ENCODE measurements at places on chromosomes 6 and 20.

DNA sequence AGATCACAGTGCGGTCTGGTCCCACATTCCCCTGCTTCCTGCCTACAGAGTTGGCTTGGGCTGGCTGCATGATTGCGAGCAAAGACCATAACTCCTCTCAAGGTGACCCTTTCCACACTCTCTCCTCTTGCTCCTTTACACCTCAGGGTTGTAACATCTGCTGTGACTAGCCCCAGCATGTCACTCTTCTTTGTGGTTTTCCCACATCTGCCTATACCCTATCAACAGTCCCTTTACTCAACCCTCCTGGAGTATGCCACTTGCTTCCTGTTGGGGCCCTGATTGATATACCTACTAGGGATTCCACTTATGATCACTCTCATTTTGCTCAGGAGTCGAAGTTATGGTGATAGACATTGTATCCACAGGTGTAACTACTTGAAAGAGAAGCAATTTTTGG is 58.9 kb upstream of the SGK1 start:
- no peak for DNase-seq

DNA sequence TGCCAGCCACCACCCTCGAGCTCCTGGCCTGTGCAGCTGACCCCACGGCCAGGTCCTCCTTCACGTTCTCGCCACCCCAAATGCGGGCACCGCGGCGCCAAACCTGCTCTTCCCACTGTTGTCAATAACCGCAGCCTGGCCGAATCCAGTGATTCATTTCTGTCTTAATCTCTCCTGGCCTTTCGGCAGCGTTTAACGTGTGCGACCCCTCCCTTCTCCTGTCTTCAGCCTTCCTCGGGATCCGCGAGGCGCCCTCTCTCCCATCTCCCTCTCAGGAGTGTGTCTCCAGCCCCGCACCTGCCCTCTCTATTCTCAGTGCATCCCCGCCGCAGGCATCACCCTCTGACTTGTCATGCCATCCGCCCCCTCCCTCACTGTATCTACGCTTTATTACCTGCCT is 91.4 kb downstream of the THBS2 start:
- DNase-seq: no peak

DNA sequence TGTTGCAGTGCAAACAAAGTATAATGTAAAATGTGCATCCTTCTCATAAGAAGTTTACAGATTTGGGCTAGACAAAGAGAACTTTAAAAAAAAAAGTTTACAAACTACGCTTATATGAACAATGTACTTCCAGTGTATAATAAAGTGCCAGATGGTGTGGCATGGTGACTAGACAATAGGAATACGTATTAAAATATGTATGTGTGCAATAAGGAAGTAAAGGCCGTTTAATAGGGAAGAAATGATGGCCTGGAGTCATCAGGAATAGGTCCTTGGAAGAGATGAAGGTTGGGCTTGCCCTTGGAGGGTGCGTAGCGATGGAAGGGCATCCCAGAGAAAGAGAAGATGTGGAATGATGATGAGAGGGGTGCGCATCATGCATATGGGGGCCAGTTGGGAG is 108.2 kb downstream of the SOBP start:
- DNase-seq: no peak

GRCh38 chr6:1315560-1316386 is 3.9 kb downstream of the FOXQ1 start:
- no peak for DNase-seq

GRCh38 chr6:125913864-125914351 is 42.7 kb upstream of the HINT3 start:
- DNase-seq: no peak

DNA sequence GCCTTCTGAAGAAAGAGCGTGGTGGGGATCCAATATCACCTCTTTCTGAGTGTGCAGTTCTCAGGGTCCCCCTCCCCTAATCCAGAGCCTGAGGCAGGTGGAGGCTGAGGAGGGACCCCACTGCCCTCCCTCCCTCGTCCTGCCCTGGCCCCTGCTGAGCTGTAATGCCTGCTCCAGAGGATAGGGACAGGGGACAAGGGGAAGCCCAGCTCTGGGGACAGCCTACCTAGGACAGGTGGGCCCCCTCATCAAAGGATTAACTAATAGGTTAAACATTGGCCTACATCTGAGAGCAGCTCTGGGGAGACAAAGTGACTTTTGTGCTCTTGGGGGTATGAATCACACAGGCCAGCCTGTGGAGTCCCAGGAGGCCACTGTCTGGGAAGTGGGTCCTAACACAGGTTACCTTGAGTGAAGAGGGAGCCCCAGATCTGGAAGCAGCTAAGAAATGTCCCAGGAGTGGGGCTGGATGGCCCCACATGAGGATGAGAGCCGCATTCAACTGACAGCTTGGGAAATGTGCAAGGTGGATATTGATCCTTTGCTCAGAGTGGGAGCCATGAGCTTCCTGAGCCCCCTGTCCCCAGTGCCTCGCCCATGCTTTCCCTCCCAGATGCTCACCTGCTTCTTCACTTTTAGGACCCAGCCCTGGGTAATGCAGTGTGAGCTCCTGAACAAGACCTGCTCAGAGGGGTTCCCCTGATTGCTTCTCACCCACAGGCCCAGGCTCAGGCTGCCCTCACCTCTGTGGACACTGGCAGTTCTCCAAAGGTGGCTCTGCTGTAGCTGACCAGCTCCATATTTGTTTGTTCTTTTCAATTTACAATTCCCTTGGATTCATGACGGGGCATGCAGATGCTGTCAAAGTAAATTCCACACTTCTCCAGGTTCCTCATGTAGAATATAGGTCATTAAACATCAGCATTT is 17.8 kb upstream of the CST9L start:
- no peak for DNase-seq

GRCh38 chr6:27505209-27506027 is 32.5 kb upstream of the ZNF184 start:
- DNase-seq: peak; percentile 30

- DNase-seq: no peak
Measured at GRCh38 chr6:129753422-129753821, 43.4 kb upstream of the ARHGAP18 start.

DNA sequence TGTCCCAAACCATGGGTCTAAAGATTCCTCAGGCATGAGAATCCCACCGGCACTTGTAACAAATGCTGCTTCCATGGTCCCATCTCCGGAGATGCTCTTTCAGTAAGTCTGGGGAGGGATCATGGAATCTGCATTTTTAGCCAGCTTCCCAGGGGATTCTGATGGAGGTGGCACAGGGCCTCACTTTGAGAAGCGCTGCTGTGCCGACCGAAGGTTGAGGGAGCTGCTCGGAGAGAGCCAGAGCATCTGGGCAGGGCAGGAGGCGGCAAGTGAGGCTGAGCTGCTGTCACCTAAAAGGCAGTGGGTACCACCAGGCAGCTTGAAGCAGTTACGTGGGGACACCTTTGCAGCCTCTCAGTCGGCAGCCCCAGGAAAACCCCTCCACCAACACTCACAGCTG is 100.2 kb upstream of the CDYL start:
- no peak for DNase-seq

- no peak for DNase-seq
Measured at GRCh38 chr6:42224222-42225028, 6.8 kb upstream of the MRPS10 start.

DNA sequence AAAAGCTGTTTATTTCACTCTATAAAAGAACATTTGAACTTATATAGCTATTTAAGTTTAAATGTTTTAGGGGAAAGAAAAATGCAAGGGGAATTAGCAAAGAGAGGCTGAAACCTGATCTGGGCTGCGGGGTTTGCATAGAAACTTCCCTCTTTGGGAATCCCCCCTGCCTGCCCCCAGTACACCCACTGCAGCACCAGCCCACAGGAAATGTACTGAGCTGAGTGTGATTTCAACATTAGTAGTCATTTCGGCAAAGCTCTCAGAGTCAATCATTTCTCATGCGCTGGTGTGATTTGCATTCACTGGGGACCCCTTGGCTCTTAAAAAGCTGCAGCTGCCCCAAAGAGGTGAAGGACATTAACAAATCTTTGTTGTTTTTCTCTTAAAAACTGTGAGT is 859.4 kb downstream of the MAFB start:
- DNase-seq: no peak

DNA sequence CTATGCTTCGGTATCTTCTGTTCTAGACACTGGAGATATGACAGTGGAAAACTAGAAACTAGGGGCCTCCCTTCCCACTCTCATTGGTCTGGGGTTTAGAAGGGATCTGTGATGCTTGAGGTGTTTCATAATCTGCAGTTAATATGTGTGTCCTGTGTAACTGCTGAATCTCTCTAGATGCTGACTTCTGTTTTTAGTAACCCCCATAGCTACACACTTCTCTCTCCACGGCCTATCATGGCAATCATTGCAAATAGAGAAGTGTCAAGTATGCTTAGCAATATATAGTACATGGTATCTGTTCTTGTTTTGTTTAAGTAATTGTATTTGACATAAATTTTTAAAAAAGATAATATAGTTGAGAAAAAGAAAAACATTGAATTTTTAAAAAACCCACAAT is 394.6 kb upstream of the MMS22L start:
- no peak for DNase-seq

DNA sequence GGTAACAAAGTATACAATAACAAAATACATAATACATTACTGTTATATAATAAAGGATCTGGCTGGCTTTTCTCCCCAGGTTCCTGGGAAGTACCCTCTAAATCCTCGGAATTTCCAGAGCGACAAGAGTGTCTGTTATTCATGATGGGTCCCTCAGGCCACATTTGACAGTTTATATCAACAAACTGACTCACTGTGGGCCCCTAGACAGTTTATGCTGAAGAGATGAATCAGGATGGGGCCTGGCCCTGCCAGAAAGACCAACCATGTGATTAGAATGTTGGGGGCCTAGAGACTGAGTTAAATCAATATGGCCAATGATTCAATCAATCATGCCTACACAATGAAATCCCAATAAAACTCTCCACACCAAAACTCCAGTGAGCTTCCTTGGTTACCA is 13.5 kb downstream of the USP45 start:
- no peak for DNase-seq

- no peak for DNase-seq
Measured at GRCh38 chr6:129492260-129492659, 217.7 kb downstream of the ARHGAP18 start.

DNA sequence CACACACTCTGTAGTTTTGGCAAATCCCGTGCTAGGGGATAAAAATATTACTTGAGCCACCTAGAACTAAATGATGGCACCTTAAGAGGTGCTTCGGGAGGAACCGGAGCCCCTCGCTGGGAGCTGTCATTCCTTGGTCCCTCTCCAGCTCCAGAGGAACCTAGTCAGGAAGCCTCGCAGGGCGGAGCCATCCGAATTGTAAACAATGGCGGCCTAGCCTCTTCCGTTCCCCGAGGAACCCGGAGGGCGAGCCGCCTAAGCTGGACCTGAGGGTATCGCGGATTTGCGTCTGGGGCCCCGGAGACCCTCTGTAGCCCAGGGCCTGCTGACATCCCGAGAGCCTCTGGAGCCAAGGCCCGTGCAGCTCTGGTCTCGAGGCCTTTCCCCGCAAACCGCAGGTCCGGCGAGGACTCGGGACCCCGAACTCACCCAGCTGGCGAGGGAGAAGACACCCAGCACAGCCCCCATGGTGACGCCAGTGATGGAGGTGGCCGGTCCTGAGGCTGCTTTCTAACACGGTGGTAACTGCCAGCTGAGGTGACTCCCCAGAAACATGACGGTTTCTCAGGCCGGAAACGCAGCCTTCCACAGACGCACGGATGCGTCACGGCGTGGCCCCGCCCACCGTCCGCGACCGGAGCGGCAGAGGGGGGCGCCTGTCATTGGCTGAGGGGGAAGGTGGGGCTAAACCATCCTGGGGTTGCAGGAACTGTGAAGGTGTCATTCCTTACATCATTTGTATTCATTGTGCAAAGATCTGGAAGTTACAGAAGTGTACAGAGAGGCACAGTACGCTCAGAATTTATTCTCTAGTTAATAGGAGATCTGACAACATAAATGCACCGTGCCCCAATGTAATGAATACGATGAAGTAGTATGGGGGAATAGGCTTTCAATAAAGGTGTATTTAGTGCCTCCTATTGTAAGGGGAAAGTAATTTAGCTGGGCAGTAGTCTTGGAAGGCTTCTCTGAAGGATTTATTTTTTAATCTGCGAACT is at the start of gene SERINC3:
Gene SERINC3 (minus strand): TSS at position 587 of the 998 bp plus-strand sequence. CDS start 119 bp downstream, at position 468.
- peak; percentile 96 for DNase-seq

DNA sequence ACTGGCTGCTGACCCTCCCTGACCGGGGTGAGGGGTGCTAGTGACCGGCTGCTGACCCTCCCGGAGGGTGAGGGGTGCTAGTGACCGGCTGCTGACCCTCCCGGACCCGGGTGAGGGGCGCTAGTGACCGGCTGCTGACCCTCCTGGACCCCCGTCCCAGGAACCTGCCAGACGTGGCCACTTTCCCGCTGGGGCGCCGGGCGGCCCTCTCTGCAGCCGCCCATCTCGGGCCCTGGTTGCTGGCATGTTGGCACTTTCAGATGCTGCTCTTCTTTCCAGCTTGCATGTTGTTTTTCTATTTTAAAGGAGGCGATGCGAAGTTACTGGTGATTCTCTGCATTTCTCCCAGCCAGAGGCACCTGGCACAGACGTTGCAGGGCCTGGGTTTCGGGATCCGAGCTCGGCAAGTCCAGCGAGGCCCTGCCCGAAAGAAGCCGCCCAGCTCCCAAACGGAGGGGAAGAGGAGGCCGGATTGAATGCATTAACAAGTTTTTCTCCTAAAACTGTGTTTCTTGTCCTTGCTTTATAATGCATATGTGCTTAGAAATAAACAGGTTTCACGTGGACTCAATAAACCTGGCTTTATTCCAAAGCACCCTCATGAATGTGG is 34.4 kb downstream of the FRMD1 start:
- DNase-seq: no peak

DNA sequence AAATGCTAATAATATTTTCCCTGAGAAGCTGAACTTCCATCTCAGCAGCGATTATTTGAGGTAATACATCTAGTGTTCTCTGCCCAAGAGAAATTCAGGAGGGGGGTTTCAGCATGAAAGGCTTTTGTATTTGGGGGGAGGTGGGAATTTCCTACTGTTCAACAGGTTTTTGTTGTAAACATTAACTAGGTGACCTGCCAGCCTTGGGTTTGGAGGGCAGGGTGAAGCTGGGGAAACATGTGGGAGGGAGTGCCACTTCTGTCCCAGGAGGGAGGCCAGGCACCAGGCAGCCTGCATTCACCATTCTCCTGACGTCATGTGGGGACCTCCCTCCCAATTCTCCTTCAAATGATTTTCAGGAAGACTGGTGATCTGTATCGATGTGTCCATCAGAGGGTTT is 37.7 kb upstream of the PKHD1 start:
- no peak for DNase-seq

GRCh38 chr6:82893889-82894652 is 171.6 kb downstream of the UBE3D start:
- DNase-seq: no peak

GRCh38 chr6:30898750-30899360 is 9.2 kb upstream of the GTF2H4 start:
- DNase-seq: no peak

DNA sequence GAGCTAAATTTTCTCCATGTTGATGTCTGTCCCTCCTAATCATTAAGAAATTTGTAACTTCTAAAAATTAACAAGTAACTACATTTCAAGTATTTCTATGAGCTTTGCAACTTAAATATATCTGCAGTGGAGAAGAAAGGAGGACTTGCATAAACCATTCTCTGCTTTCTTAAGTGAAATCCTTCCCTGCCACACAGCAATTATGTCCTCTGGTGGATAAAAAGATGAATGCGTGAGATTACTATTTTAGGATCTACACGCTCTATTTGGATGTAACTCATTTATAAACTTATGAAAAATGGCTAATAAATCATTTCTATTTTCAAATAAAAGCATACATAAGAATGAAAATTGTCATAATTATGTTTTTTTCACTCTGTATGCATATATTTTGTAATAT is 338.0 kb upstream of the PTCHD4 start:
- no peak for DNase-seq

Data from activated T-cell treated with anti-CD3 and anti-CD28 coated beads for 4 hours (primary cell).